H54 (cell line): ENCODE measurements at places on chromosomes 2 and 18.

DNA sequence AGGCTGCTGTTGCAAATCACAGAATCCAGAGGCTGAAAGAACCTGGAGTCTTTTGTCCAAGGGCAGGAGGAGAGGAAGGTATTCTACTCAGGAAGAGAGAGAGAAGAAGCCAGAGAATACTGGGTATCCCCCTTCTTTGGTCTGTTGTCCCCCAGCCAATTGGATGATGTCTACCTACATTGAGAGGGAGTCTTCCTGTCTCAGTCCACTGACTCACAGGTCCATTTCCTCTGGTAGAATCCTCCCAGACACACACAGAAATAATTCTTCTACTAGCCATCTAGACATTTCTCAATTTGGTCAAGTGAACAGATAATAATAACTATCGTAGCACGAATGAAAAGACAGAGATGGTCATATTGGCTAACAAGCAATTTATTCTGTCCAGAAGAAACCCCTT is 416.4 kb upstream of the UBE2E3 start:
- no peak for DNase-seq

DNA sequence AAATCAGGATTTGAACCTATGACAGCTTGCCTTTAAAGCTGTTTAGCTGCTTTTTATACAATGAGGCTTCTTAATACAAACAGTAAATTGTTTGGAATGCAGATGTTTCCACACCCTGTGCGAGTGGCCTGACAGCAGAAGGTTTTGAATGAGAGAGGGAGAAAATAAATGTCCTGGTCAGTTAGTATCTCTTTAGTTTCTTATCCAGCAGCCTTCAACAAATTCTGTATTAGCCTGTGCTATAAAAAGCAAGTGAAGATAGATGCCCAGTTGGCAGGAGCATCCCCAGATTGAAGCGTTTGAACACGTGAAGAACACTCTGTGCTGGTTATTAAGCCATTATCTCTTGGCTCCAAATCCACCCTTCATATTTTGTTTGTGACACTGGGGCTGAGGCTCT is 70.6 kb downstream of the CERS6 start:
- DNase-seq: no peak

DNA sequence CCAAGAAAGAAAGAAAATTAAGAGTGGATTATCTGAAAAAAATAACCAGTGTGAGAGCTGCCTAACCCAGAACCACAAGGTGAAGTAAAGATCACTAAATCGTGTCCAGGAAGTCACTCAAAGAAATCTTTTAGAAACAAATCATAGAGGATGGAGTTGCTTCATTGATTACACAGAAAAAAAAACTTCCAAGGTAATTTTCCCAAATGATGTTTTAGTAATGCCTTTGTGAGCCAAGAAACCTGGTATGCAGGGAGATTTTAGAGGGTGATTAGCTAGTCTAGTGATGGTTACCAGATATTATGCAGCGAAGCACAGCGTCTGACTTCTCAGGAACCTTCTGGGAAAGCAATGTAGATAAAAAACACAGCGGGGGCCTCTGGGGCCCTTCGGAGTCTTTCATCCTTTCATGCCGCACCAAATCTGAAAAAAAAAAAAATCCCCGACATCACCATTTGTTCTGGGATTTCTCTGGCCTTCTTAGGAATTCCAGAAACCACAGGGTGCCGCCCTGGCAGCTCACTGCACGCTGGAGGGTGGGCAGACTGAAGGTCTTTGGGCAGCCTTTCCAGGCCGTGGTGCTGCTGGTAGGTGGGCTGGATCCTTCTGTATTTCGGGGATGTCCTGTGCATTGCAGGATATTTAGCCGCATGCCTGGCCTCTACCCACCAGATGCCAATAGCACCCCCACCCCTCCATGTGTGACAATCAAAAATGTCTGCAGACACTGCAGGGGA is 17.3 kb downstream of the ALPK2 start:
- DNase-seq: no peak

GRCh38 chr18:12868576-12868975 is 15.5 kb downstream of the PTPN2 start:
- DNase-seq: no peak

GRCh38 chr2:66789741-66790140 is 354.8 kb downstream of the MEIS1 start:
- DNase-seq: no peak

DNA sequence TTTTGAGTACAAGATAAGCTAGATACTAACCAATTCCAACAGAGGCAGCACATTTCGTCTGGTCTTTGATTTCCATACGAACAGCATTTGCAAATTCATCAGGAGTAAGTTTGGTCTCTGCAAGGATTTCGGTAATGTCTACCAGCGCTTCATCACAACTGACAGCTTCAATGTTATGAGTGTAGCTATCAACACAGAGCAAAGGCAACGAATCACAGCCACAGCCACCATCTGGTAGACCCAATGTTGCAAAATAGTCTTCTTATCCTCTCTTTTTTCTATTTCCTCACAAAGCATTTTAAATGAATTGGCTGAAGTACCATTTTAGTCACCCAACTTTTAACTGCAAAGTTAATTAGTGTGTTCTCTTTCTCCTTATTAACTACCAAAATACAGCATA is 68.3 kb downstream of the REV1 start:
- DNase-seq: no peak
